ENCODE measurements at places on chromosomes 1 and 21.

GRCh38 chr1:20785907-20786252 lies 1.2 kb downstream of the HP1BP3 start:
- DNase-seq: no peak

- no peak for DNase-seq
Observed at GRCh38 chr1:87300628-87301027, 28.1 kb upstream of the LMO4 start.

DNA sequence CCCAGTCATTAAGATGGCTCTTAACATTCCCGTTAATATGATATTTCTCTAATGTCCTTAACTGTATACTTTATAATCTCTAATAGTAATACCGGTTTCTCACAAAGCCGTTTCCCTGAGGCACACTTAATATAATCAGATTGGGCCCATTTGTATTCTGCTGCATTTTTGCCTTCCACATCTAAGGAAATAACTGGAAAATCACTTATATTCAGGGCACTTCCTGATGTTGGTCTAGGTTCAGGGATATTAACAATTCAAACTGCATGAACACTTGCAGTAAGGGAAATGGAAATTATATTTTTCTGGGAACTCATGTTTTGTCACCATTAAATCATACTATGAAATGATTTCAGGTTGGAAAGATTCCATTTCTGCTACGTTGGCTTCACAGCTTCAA lies 119.8 kb downstream of the TPR start:
- no peak for DNase-seq

GRCh38 chr1:11281518-11282331 lies 8.7 kb downstream of the UBIAD1 start:
- DNase-seq: peak; percentile 99

GRCh38 chr1:201530741-201531531 lies 8.0 kb upstream of the NAV1 start:
- peak; percentile 68 for DNase-seq

DNA sequence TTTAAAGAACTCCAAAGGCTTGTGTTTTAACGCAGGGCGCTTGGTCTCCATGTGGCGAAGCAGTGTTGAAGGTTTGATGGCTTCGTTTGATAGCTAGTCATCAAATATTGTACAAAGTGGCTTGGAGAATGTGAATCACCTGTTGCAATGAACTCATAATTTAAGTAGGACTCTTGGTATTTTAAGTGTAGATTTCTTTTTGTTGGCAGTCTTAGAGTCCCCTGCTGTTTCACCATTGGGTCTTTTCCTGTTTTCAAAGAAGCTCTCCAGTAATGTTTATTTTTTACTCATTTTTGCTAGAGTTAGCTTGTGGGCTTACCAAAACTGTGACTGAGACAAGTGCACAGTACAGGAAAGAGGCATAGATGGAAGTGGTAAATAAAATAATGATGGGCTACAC lies 26.2 kb downstream of the RASAL2 start:
- peak; percentile 49 for DNase-seq

DNA sequence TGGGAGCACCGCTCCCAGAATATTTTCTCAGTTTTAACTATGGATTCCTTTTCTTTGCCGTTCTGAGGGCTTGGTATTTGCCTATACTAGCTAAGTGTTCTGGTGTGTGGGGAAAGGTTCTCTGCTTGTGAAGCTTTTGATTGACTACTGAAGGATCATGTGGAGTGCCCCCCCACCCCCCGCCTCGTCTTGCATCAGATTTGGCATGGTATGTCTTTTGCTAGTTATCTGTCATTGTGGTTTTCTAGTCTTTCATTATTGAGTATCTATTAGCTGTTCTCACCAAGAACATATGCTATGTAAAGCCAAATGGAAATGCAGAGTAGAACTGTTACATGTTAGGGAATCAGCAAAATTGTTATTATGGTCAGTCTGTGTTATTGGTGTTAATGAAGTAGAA lies 58.3 kb downstream of the MACF1 start:
- no peak for DNase-seq

DNA sequence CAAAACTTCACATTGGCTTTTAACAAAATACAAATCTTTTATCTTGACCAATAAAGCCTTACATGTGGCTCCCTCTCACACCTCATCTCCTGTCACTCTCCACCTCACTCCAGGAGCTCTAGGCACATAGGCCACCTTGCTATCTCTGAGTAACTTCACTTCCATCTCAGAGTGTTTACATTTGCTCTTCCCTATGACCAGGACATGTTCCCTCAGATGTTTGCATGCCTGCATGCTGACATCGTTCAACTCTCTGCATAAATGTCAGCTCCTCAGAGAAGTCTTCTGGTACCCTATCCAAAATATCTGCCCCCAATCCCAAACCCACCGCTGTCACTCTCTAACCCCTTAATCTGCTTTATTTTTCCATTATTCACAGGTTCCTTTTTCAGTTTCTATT lies 110.9 kb downstream of the TOMM20 start:
- no peak for DNase-seq

GRCh38 chr1:59750328-59751003 lies 64.3 kb upstream of the HOOK1 start:
- peak; percentile 73 for DNase-seq

GRCh38 chr1:193919827-193920226 lies 733.4 kb upstream of the B3GALT2 start:
- no peak for DNase-seq

- DNase-seq: no peak
Observed at GRCh38 chr1:53683986-53684740, 54.8 kb downstream of the GLIS1 start.

DNA sequence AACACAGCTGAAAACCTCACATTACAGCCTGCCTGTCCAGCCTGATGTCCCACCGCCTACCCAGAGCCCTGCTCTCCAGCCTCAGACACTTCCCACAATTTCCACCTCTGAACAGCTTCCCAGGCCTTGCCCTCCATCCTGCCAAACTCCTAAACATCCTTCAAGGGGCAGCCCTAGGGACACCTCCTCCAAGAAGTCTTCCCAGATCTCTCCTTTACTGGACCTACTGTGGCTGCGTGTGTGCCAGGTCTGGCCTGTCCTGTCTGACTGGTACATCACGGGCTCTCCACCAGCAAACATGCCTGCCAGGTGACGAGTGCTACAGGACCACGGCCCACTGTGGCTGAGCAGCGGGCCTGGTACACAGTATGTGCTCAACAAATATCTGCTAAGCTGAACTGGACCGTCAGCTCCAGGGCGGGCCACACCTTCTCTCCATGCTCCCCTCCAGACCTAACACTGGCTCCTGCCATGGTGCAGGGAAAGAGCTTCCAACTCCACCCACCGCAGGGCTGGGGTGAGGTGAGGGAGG lies 28.8 kb downstream of the CHD5 start:
- no peak for DNase-seq

GRCh38 chr1:53485478-53486394 lies 26.5 kb downstream of the DMRTB1 start:
- peak; percentile 71 for DNase-seq

DNA sequence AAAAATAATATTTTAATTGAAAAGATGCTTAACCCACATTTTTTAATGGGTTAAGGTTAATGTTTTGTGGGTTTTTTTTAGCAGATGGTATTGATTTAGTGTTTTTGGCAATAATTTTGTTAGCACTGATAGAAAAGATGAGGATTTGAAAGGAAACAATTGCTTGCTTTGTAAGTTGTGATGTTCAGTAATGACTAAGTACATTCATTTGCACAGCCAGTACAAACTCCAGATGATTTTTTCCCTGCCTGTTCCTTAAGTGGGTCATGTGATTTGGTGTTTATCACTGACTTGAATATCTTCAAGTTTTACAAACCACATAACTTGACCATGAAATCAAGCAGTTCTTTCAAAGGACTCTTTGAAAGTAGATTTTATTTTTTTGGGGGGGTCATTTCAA lies 15.0 kb downstream of the DISP1 start:
- peak; percentile 48 for DNase-seq

DNA sequence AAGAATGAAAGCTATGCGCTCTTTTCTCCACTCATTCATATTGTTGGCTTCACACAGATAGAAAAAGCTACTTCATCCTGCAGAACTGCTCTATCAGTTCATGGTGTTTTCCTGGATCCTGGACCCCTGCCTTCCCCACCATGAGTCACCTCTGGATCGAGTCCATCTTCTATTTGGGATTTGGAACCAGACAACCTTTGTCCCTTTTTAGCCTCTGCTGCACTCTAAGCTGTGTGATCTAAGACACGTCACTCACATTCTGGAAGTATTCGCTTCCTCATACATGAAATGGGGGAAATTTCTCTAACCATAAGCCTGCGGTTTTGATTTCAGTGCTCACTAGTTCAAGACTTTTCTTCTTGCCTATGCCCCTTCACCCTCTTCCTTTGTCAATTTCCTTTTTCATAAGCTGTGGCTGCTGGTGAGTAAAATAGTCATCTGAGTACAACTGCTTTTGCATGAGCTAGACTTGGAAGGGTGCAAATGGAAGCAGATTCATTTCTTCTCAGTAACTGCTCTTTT lies 14.1 kb upstream of the DEGS1 start:
- peak; percentile 98 for DNase-seq

DNA sequence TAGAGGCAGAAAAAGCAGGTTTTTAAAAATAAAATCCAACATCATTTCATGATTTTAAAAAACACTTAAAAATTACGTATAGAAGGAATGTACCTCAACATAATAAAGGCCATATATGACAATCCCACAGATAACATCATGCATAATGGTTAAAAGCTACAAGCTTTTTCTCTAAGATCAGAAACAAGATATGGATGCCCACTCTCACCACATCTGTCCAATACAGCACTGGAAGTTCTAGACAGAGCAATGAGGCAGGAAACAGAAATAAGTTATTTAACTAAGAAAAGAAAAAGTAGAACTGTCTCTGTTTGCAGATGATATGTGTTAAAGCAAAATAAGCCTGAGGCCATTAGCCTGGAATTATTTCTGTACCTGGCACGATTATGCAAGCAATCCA lies 96.3 kb downstream of the UCHL5 start:
- no peak for DNase-seq

GRCh38 chr21:43879348-43880110 lies 14.5 kb downstream of the AGPAT3 start:
- no peak for DNase-seq

GRCh38 chr1:71324671-71325267 lies 243.9 kb upstream of the ZRANB2 start:
- DNase-seq: no peak

- DNase-seq: no peak
Observed at GRCh38 chr1:118999348-119000071, 11.4 kb upstream of the TBX15 start.

DNA sequence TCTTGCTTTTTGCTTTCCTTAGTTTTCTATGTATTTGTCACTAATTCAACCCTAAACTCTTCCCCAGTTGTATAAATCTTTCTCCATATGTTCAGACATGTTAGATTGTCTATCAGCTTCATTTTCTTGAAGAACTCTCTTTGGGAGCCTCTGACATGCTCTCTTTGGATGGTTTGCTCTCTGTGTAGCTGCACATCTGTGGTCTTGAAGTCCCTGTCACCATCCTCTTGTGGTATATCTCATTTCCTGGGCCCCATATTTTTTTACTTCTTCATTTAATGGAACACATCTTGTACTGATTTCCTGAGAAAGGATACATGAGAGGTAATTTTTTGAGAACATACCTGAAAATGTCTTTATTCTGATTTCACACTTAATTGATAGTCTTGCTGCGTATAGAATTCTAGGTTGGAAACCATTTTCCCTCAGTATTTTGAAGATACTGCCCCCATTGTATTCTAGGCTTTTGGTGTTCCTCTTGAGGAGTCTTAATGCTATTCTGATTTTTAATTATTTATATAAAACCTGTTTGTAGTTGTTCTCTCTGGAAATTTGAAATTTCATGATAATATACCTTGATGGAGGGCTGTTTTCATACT lies 72.6 kb downstream of the ST3GAL3 start:
- no peak for DNase-seq

DNA sequence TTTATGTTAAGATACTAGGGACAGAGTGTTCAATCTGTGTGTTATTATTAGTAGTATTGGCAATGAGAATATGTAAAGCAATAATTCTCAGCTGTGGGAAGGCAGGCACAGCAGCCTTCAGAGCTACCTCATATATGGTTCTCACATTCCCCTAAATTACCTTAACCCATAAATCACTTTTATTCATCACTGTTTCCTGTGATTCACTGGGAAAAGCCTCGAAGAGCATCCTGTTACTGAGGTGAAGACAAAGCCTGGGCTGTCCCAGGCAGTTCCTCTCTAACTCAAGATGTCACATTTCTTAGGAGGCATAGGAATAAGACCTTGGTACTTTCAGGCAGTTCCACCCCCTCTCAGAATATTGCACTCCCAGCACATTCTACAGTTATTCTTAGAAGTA lies 965.7 kb downstream of the NCAM2 start:
- no peak for DNase-seq

Data from astrocyte of the cerebellum (primary cell).